ENCODE measurements at places on chromosomes 13 and 19.

GRCh38 chr19:8654591-8655339, 24.3 kb downstream of the NFILZ start:
- peak; percentile 51 for DNase-seq

DNA sequence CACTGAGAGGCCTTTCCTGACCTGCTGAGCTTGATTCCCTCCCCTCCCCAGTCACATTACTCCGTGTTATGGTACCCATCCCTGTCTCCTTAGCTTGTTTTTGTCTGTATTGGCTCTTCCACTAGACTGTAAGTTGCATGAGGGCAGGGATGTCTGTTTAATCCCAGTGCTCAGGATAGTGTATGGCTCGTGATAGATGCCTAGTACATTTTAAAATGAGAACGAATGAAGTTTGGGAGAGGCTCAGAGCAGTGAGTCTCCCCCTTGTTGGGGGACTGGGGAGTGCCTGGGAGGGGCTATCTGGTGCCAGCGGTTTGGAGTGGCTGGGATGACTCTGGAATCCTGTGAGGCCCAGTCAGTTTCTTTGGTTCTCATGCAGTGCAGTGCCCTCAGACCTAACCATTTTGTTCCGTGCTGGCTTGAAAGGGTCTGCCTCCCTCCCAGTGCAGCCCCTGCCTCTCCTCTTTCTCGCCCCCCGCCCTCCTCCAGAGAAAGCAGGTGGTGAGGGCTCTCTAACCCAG, 35.5 kb downstream of the ACTN4 start:
- DNase-seq = no peak

DNA sequence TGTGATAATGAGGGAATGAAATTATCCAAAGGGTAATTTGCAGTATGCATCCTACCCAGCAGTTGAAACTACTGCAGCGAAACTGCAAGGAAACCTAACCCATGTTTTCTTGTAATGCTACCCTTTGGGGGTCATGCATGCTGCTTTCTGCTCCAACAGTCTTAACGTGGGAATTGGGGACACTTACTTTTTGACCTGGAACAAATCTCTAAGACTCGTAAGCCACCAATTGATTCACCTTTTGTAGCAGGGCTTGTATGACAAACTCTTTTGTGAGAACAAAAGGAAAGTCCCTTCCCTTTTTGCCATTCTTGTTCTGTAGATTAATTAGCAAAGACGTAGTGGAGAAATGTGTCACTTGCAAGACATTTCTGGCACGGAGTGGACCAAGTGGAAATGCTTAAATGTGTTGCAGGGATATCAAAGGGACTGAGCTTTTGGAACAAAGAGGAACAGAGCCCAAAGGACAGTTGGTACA, 27.4 kb downstream of the LRCH1 start:
- no peak for DNase-seq

GRCh38 chr19:3801412-3802096, 15.4 kb upstream of the MATK start:
- DNase-seq = no peak

DNA sequence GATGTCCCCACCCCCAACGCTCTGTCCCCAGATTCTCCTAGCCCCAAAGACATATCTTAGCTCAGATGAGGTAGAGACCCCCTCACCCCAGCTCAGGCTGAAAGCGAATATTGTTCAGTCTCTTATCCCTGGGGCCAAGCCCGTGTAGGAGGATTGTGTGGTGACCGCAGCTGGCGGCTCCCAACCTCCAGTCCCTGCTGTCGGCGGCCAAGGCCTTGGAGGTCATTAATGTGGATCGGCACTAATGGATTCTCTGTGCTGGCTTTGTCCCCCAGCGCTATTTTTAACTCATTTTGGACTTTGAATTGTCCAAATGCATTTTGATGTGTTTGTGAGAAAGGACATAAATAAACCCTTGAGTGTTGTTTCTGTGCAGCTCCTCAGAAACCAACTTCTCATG, 124.2 kb downstream of the UQCRFS1 start:
- DNase-seq = no peak

DNA sequence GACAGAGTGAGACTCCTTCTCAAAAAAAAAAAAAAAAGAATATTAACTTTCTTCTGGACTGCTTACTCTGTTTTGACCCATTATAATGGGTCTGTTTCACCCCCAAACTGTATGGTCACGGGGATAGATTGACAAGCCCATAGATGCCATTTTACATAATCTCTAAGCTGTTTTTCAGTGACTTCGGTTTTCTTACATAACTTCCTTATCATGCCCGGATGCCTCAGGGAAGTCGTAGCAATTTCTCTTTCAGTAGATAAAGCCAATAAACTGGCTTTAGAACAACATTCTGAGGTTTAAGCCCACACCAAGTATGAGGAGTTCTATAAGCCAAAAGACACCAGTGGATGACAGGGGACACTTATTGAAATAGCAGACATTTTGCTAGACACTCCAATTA, 5.9 kb upstream of the ZNF254 start:
- DNase-seq = no peak
